ENCODE measurements at places on chromosomes 11 and 22.

DNA sequence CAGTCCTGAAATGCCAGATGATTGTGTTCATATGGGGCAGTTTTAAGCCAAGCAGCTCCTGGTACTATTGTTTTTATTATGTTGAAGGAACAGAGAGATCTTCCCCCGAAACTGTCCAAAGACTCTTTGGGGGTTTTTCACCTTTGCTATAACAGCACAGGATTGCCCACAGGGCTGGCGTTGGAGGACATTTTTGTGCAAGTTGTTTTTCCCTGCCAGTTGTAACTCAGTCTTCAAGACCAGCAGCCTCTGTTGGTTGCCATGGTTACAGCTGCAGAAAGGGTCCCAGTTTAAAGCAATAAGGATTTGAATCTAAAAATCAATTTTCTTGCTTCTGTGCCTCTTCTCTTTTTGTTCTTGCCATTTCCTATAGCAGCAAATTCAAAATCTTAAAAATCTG is 45.4 kb upstream of the YWHAH start:
- DNase-seq: no peak

- peak; percentile 22 for DNase-seq
Observed at GRCh38 chr22:27416511-27417420, 384.8 kb downstream of the MN1 start.

DNA sequence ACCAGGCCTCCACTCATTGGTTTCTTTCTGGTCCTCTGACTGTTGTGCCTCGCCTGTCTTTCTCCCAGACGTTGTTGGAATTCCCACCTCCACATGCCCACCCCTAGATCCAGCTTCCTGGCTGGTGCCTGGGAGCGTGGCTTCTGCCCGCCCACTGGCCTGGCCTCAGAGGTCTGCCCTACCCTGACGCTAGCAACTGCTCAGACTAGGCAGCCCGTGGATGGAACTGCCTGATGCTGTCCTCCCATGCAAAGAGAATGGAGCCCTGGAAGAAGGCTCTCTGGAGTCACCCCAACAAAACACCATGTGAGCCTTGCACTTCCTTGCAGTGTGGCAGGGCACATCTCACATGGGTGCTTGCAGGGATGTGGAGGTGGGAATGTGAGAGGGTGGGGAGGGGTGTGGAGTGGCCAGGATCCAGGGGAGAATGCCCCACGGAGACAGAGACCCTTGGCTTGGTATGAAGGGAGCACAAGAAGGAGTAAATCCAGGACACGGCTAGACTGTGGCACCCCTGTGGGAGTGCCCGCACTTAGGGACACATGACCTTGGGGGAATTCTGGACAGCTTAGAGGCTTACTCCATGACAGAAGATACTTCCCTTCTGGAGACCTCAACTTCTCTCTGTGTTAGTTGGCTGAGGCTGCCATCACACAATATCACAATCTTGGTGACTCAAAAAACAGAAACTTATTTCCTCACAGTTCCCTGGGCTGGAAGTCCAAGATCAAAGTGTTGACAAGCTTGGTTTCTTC is 22.5 kb upstream of the ADA2 start:
- no peak for DNase-seq

- DNase-seq: no peak
Observed at GRCh38 chr11:36596880-36597279, 1.2 kb downstream of the RAG2 start.

GRCh38 chr11:33716243-33716642 is 15.6 kb upstream of the C11orf91 start:
- DNase-seq: no peak

DNA sequence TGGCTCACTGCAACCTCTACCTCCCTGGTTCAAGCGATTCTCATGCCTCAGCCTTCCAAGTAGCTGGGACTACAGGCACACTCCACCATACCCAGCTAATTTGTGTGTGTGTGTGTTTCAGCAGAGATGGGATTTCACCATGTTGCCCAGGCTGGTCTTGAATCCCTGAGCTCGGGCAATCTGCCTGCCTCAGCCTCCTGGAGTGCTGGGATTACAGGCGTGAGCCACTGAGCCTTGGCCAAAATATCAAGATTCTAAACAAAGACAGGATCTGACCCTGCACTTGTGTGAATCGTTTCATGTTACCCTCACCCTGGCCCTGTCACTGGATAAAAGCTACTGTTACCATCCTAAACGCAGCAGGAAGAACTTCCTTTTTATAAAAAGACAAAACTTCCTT is 15.6 kb upstream of the THY1 start:
- DNase-seq: no peak

DNA sequence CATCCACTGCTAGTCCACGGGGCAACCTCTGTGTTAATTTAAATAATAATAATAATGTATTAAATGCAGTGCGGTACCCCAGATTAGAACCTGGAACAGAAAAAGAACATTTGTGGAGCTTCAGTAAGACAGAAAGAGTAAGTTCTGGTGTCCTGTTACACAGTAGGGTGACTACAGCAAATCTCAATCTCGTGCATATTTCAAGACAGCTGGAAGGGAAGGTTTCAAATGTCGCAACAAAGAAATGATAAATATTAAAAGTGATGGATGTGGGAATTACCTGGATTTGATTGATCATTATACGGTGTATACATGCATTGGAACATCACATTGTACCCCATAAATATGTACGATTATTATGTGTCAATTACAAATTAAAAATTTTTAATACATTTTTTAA is 1.7 kb upstream of the RAC2 start:
- DNase-seq: no peak

- DNase-seq: no peak
Observed at GRCh38 chr11:15286465-15286864, 171.7 kb downstream of the INSC start.

DNA sequence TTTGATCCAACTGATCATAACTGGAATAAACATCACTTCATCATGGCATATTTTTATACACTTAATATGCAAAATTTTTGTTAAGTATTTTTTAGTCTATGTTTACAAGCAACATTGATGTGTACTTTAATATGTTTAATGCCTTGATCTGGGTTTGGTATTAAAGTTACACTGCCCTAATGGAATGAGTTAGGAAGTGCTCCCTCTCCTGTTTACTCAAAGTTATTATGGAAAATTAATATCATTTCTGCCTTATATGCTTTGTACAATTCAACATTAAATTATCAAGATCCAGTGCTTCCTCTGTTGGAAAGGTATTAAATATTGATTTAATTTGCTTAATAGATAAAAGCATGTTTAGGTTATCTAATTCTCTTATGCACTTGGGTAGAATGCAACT is 927.3 kb upstream of the RAG2 start:
- DNase-seq: no peak

DNA sequence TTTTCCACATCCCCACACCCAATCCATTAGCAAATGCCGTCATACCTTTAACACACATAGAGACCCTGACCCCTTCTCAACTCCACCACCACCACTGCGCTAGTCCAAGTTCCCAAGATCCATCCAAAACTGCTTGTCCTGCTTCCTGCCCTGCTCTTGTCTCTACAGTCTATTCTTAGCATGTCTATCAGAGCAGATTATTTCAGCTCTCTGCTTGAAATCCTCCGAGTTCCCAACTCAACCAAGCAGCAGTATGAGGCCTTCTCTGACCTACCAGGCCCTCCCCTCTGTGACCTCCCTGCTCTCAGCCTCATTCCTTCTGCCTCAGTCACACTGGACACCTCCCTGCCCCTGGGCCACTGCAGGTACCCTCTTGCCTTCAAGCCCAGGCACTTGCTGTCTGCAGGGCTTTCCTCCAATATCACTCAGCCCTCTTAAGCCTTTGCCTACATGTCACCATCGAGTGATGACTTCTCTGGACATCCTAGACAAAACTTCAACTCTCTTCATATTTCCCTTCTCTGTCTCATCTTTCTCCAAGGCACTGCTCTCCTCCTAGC is 134.6 kb downstream of the SPATA19 start:
- DNase-seq: no peak

DNA sequence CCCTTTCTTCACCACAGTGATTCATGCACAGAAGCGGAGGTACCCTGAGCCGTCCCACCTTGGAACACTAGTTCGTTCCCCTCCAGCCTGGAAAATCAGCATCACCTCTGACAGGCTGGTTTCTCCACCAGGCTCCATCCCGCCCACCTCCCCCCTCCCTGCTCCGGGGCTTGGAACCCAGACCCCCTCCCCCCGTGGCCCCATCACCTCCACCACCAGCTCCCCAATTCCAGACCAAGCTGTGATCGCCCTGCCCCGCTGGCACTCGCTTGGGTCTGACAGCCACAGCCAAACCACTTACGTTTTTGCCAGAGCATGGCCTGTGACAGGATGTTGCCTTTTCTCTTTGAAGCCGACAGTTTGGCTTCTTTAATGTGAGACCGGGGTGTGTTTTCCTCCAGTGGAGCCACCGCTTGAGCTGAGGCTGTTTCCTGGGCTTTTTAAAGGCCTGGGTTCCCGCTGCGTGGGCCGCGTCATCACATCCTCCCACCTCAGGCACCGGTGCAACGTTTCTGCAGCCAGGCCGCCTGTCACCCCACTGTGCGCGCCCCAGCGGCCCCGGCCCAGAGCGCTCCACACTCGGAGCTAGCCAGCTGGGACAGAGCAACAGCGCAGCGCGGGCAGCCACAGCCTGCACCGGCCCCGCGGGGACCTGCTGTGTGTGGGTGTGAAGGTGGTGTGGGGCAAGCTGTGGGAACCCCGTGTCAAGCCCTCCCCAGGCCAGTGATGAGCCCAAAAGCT is at the start of gene POU2AF1:
TSS of gene POU2AF1 (minus strand) at position 415 of the 741 bp plus-strand sequence. CDS start at position 317, 98 bp downstream.
- DNase-seq: no peak

DNA sequence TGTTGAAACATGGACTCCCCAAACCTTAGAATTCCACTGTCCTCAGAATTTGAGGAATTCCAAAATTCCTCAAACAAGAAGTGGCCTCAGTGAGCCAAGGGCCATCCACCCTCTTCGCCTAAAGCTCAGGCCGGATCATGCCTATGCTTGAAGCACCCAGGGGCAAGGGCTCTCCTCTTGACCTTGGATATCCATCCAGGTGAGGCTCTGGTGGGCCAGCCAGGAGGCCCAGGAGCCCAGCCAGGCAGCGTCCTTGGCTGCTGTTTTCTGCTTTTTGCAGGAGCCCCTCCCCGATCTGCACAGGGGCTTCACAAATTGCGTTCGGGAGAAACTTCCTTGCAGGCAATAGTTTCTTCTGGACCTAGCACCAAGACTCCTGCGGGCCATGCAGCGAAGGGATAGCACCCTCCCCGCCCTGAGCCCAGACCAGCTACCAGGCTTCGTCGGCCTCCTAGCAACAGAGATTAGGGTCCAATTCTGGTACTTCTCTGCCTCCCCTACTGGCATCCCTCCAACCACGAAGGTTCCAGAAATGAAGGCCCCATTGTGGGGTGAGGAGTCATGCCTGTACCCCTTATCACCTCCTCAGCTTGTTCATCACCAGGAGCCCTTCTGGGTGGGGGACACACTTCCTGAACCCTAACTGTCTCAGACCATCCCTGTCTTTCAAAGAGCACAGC is 2.0 kb downstream of the PHLDA2 start:
- no peak for DNase-seq

GRCh38 chr22:19691721-19692341 is 22.5 kb upstream of the SEPTIN5 start:
- peak; percentile 75 for DNase-seq

- no peak for DNase-seq
Observed at GRCh38 chr11:122341477-122341876, 225.5 kb upstream of the BLID start.

GRCh38 chr11:24754406-24754805 is 257.6 kb downstream of the LUZP2 start:
- DNase-seq: no peak

DNA sequence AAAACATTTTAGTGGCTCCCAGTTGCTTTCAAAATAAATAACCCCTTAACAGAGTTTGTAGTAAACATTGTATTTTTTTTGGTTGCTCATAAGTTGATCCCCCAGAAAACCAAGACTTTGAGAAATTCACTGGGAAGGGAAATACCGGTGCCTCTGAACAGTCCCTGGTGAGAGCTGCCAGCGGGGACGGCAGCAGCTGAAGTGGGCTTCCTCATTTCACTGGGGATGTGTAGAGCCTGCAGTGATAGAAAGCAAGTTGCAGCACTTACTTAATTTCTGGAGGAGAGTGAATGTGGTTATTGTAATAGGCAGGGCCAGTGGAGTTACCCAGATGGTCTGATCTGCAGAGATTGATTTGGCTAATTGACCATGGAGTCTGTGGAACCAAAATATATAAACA is 18.6 kb upstream of the MCHR1 start:
- DNase-seq: no peak

- no peak for DNase-seq
Observed at GRCh38 chr11:15170698-15171097, 56.0 kb downstream of the INSC start.

- no peak for DNase-seq
Observed at GRCh38 chr11:18013790-18014507, 1.1 kb upstream of the SERGEF start.

DNA sequence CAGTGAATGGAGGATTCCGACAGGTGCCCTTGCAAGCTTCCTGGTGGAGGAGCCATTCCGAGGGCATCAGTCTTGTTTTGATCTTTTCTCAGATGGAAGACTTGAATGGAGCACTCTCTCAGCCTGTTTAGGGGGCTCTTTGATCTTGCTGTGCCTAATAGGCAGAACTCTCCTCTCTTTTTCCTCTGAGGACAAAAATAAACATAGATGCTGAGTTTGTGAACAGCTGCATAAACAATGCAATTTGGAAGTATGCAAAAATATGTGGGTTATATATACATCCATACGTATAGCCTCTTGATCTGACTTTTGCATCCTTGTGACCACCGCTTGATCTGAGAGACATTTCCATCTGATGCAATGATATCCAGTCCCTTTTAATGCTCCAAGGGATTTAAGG is 29.1 kb downstream of the BARX2 start:
- DNase-seq: no peak
